ENCODE measurements at places on chromosomes 5 and 9.

DNA sequence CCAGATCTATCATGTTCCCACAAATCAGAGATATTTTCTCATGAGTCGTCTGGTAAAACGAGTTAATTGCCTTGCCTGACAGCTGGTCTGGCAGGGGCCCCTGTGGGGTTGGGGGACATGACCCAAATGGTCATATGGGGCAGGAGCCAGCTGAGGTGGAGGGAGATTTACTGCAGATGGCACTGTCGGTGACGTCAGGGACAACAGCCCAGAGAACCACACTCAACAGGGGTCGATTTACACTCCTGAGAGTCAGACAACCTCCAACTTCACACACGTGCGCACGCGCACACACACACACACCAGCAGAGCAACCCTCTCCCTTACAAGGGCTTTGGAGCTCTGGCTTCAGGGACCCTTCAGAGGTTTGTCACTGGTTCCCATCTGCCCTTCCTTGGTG is 23.4 kb upstream of the GABRP start:
- DNase-seq: no peak

GRCh38 chr9:5892456-5893133 is 1.9 kb downstream of the MLANA start:
- DNase-seq: peak; percentile 72

DNA sequence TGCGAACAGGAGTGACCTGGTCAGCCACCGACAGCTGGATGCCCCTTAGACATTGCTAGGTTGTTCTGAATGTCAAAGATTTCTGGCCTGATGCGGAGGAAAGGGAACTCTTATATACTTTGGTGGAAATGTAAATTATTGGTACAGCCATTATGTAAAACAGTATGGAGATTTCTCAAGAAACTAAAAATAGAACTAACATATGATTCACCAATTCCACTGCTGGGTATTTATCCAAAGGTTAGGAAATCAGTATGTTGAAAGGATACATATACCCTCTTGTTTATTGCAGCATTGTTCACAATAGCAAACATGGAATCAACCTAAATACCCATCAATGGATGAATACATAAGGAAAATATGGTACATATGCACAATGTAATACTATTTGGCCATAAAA is 31.8 kb downstream of the DMRT3 start:
- DNase-seq: peak; percentile 15

GRCh38 chr5:142844866-142845265 is 74.7 kb downstream of the ARHGAP26 start:
- no peak for DNase-seq

- no peak for DNase-seq
These were observed 22.2 kb downstream of the LURAP1L start for GRCh38 chr9:12797037-12797436.
